Stimulated activated CD4-positive, alpha-beta T cell treated with anti-CD3 and anti-CD28 coated beads, Interleukin-12 subunit alpha, Interleukin-12 subunit beta, amount 100 ng/mL, for 4 hours (primary cell): ENCODE measurements at places on chromosomes 3 and 15.

GRCh38 chr3:88626456-88627120 lies 476.8 kb downstream of the C3orf38 start:
- DNase-seq, result no peak

DNA sequence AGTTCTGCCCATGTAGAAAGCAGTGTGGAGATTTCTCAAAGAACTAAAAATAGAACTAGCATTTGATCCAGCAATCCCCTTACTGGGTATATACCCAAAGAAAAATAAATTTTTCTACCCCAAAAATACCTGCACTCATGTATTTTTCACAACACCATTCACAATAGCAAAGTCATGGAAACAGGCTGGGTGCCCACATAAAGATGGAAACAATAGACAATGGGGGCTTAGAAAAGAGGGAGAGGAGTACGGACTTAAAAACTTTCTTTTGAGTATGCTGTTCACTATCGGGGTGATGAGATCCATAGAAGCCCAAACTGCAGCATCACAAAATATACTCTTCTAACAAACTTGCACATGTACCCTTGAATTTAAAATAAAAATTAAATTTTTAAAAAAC lies 345.1 kb upstream of the CCDC54 start:
- DNase-seq, result no peak

- DNase-seq, result no peak
Measured at GRCh38 chr3:142218703-142219102, 6.7 kb downstream of the GK5 start.

- no peak for DNase-seq
Measured at GRCh38 chr3:10205451-10206165, 40.9 kb downstream of the IRAK2 start.

GRCh38 chr3:188200481-188200880 lies 46.5 kb downstream of the LPP start:
- no peak for DNase-seq

DNA sequence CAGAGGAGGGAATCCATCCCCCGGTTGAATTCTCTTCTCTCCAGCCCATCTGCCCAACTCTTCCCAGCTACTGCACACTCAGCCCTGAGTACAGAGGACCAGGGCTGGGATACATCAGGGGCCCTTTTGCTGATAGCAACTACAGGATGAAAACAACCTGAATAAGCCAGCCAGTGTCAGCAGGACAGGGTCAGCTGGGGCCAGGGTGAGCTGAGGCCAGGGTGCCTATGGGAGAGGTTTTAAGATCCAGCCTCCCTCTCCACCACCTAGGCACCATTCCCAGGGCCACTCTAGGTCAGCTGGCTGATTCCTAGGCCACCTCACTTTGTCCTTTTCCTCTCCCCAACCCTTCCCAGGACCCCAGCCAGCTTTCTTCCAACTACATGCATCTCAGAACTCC lies 83.8 kb downstream of the MRPL46 start:
- DNase-seq, result no peak
